ENCODE measurements at places on chromosomes 5 and 9.
A peak's percentile ranks its signal among the peaks of the same experiment; 100 is the strongest.

DNA sequence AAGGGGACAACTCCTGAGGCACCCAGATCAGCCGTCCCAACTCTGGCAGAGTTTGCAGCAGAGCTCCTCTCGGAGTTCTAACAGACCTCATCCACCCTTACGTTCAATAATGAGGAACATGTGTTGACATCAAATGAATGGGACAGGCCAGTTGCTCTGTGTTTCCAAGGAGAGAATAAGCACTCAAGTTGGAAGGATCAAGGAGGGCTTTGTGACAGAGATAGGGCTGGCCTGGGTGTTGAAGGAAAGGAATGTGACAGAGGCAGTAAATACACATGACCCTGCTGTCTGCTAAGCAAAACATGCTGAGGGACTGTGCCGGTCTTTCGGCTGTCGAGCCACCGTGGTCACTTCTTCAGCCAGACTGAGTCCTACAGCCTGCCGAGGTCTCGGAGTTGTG is 48.2 kb downstream of the GPR107 start:
- no peak for DNase-seq

GRCh38 chr5:33834334-33834733 is 57.5 kb downstream of the ADAMTS12 start:
- DNase-seq, result no peak

- DNase-seq, result no peak
Measured at GRCh38 chr5:132760049-132760420, 12.8 kb downstream of the CCNI2 start.

DNA sequence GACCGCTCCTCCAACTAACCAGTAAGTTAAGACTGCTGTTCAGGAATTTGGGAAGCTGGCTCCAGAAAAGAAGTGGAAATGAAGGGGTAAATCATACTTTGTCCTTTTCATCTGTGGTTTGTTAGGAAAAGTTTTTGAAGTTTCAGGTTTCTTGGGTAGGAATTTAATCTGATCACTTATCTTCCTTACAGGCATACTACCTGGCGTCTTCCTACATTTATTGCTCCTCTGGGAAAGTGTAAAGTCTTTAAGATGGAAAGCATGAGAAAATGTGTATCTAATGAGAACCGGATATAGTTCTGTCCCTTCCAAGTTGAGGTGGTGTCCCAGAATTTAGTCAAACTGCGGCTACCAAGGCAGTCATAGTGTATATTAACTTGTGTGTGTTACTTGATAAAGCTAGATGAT is 1.3 kb downstream of the RASA1 start:
- DNase-seq, result no peak

DNA sequence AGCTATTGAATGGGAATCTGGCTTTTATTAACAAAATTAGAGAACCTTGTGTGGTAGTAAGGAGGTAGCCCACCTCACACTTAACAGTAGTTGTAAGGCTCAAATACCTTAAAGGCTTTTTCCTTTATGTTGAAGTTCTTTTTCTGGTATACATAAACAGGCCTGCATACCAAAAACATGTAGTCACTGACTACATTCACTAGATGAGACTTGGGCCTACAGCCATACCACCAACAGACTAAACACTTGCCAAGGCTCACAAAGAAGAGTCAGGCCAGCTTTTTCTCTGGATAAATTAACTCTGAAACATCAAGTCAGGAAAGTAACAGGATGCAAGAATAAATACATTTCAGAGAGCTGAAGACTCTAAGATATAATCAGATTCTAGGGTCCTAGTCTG is 78.6 kb upstream of the MPDZ start:
- peak; percentile 93 for DNase-seq

DNA sequence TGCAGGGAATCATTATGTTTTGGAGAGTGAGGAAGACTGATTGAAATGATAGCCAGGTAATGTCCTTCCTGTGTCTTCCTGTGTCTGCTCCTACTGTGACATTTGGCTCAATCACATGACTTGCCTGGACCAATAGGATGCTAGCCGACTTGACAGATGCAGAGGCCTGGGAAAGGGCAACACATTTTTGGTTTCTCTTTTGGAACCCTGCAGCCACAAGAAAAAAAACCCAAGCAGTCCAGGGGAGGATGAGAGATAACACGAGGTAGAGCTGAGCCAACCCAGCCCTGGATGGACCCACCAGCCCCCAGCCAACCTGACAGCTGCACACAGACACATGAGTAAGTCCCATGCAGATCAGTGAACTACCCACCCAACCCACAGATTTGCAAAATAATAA is 256.1 kb upstream of the SMARCA2 start:
- DNase-seq, result no peak

DNA sequence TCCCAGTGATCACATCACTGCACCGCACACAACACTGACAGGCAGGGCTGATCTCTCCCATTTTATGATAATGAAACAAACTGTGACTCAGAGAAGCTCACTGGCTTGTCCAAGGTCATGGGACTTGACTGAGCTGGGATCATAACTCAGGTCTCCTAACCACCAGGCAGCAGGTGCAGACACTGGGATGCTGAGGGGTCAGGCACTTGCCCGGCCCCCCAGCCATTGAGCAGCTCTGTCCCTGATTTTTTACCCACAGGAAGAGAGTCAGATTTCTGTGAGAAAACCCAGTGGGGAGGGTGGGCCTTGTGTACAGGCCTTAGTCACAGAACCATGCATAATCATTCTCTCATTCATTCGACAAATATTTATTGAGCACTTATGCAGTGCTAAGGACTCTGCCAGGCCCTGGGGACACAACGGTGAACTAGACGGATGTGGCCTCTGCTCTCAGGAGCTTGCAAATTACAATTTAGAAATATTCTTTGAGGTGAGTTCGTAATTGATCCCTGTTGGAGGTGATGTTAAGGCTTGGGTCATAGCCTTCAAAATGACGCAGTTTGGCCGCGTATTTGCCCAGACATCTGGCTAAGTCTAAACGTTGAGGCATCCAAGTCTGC is 54.5 kb upstream of the TGFBR1 start:
- peak; percentile 57 for DNase-seq

DNA sequence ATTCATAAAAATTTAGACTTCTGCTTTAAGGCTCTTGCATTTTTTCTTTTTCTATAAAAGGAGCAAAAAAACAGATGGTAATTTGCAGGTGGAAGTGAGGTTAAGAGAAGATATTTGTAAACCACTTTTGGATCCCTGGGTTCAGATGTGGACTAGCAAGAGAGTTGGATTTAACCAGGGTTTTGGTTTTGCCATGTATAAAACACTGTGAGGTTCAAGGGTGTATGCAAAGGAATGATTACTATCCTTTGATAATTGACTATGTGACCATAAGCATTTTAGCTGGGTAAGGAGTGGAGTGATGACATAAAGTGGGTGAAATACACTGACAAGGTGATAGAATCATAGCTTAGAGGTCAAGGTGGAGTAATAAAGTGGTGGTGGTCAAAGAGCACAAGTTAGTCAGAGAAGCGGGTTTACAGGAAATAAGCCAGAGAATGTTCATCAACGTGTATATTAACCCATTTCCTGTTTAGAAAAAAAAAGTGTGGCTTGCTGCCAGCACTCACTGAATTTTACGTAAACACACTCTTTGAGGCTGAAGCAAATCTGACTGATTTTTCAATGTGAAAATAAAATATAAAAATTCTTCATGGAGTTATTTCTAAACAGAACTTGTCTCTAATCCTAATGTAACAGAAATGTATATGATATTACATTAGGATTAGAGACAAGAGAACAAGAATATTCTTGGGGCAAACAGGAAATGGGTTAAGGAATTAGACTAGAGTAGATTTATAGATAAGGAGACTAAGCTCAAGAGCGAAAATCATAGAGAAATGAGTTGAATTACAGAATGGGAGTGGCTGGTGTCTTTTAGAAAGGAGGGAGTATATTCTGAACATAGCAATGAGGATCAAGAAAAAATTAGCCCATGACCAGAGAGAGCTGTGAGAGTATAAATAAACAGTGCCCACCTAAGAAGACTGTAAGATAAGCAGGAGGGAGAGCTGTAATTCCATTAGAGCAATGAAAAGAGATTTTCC is 74.5 kb downstream of the CDKN2A start:
- DNase-seq, result peak; percentile 81

DNA sequence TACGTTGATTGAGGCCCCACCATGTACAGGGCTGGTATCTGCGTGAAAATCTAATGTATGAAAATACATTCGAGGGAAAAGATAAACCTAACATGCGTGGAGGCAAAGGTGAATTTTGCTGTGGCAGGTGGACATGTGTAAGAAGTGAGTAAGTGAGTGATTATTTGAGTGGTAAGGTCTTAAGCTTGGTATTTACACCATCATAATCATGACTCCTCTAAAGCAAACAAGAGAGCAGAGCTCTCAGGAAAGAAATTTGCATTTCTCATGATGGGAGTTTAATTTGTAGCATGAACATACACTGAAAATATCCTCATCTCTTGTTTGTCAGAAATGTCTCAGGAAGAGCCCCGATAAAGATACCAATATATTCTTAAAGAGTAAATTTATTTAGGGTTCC is 260.6 kb downstream of the PSAT1 start:
- DNase-seq, result no peak

GRCh38 chr5:38557308-38557710 is 863 bp upstream of the LIFR start:
- no peak for DNase-seq

DNA sequence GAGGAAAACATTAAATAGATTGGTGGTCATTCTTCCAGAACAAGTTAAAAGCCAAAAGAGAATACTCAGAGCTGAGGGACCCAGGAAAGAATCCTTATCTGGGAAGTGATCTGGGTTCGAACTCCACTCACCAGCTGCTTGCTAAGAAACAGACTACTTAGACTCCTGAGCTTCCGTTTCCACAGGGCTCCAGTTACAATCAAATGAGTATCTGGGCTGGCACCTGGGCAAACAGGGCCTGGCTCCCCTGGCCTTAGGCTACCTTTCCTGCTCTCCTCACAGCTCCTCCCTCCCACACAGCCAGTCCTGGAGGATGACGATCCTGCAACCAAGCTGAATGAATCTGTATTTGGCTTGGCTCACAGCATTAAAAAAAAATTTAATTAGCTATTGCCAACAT is 2.5 kb downstream of the MAPK9 start:
- no peak for DNase-seq

DNA sequence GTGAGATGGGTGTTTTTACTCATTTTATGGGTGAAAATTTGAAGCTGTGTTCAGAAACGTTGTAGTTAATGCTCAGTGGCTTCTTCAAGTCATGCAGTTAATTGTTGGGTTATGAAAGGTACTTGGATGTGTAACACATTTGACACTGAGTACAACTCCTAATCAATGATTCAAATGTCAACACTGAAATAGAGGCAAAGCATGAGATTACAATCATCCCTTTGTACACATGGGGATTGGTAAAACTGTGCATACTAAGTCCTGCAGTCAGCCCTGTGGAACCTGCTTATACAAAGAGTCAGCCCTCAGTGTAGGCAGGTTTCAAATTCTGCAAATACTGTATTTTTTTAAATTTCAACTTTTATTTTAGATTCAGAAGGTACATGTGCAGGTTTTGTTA is 3.3 kb downstream of the ABLIM3 start:
- no peak for DNase-seq

- peak; percentile 22 for DNase-seq
Measured at GRCh38 chr9:20722221-20722620, 38.2 kb downstream of the FOCAD start.

DNA sequence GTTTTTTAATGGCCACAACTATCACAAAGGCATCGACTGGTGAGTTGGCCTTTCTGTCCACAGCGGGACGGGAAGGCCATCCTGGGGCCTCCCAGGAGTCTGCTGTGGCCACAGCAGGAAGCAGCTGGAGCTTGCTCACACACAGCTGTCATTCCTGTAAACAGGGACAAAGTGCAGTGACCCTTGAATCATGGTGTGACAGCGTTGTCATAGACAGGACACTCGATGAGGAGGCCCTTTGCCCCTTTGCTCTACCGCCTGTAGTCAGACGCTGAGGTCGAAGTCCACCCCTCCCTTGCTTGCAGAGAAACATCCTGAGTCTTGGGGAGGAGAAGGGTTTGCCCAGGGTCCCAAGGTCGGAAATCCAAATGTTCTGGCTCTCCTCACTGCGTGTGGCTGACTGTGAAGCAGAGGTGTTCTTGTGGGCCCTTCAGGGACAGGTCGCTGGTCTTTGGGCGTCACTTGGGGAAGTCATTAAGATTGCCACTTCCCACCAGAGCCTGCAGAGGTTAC is 35.1 kb downstream of the NDST1 start:
- no peak for DNase-seq

GRCh38 chr5:116271446-116272025 is 186.7 kb downstream of the COMMD10 start:
- DNase-seq, result peak; percentile 72

DNA sequence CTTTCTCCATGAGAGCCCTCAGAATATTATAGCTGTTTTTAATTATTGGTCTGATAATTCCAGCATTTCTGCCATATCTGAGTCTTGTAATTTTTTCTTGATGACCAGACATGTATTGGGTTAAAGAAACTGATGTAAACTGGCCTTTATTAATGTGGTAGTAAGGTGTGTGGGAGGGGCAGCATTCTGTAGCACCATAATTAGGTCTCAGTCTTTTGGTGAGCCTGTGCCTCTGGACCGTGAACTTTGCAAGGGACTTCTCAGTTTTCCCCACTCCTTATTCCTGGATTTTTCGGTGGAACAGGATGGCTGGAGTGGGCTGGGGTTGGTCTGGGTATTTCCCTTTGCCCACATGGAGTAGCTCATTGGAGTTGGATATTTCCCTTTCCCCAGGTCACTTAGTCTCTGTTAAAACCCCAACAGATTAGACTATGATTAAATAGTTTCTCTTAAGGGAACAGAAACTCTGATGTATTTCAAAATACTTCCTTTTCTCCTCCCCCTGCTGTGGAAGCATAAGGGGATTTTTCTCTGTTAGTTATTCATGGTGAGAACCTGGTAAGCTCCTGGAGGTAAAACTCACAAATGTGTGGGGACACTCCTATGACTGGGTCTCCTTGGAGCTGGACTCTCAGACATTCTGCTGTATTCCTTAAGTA is 52.4 kb downstream of the FSD1L start:
- no peak for DNase-seq

GRCh38 chr5:173622183-173623047 is 6.0 kb upstream of the BOD1 start:
- DNase-seq, result no peak

DNA sequence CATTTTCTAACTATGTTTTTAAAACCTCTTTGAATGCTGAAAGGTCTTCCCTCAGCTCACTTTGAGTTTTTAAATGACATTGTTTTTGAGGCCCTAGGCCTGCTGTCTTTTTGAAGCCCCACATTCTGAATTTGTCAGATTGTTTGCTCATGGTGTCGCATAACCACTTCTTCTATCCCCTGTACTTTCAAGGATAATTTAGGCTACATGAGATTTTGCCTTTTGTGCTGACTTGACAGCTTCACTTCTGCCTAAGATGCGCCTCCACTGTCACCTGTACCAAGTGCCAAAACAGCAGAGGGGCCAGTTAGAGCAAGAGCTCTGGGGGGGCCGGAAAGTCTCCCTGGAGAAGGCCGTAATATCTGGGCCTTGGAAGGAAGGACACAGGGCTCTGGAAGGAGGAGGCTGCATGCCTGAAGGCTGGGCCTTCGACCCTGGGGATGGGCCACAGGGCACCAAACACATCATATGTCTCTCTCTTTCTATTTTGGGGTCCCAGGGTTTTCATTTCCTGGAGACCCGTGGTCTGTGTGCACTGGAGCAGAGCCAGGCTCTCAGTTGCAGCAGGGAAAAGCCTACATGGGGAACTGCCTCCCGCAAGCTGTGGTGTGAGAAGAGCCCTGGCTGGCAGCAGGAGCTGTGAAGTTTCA is 49.1 kb downstream of the NDST1 start:
- DNase-seq, result no peak

Measured in astrocyte of the spinal cord (primary cell).